Karpas-422 (cell line): ENCODE measurements at places on chromosomes 7 and 10.
A peak's percentile ranks its signal among the peaks of the same experiment; 100 is the strongest.

- DNase-seq: peak; percentile 42
- no peaks in the 10 kb centered on the region for H3K36me3 ChIP-seq
- peaks cover 38% of the 10 kb centered on the region for H3K4me1 ChIP-seq
- H3K27ac ChIP-seq: no peak overlapping the region
- no peak overlapping the region for H3K4me3 ChIP-seq
- H3K27me3 ChIP-seq: no peaks in the 10 kb centered on the region
These were observed 7.8 kb upstream of the SFTPA1 start for GRCh38 chr10:79602953-79603352.

- no peaks in the 10 kb centered on the region for H3K27me3 ChIP-seq
- no peak overlapping the region for H3K4me3 ChIP-seq
- no peak overlapping the region for H3K27ac ChIP-seq
- H3K4me1 ChIP-seq: no peaks in the 10 kb centered on the region
- no peaks in the 10 kb centered on the region for H3K36me3 ChIP-seq
These were observed 1039.5 kb upstream of the SORCS1 start for GRCh38 chr10:108203905-108204527.

DNA sequence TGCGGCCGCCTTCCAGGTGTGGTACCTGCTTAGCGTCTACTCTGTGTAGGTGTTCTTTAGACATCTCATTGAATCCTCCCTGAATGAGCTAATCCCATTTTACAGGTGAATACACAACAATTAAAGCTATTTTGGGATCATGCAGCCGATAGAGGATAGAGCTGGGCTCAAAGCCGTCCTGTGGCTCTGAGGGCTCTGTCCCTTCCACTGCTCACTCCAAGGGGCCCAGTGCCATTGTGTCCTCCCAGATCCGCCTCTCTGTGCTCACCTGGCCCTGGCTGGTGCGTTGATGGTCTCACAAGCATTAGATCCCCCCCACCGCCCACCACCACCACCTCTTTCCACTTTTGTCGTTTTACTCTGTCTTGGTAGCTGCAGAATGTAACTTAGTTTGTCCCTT is 13.1 kb downstream of the NPTX2 start:
- peaks cover 12% of the 10 kb centered on the region for H3K4me1 ChIP-seq
- peak; percentile 12 for DNase-seq
- H3K27ac ChIP-seq: no peak overlapping the region
- no peaks in the 10 kb centered on the region; the same call in 1 of the 2 replicates for H3K27me3 ChIP-seq
- H3K4me3 ChIP-seq: no peak overlapping the region

GRCh38 chr7:2086229-2086628 is 146.5 kb downstream of the MAD1L1 start:
- no peaks in the 10 kb centered on the region for H3K27me3 ChIP-seq
- DNase-seq: no peak
- H3K4me3 ChIP-seq: no peak overlapping the region
- H3K4me1 ChIP-seq: no peaks in the 10 kb centered on the region
- no peaks in the 10 kb centered on the region for H3K36me3 ChIP-seq

DNA sequence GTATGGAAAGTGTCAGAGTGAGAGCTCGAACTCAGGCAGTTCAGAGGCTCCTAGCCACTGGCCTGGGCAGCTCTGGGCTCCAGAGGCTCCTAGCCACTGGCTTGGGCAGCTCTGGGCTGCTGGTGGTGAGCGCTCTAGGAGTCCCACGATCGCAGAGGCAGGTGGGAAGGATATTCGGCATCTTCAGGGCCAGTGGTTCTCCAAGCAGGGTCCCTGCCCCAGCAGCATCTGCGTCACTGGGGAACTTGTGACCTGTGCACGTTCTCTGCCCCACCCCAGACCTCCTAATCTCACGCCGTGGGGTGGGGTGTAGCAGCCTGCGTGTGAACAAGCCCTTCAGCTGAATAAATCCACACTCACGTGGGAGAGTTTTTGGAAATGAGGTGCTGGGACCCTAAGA is 25.2 kb upstream of the BTBD16 start:
- no peak for DNase-seq
- no peaks in the 10 kb centered on the region for H3K36me3 ChIP-seq
- no peak overlapping the region for H3K4me3 ChIP-seq
- H3K27ac ChIP-seq: no peak overlapping the region

DNA sequence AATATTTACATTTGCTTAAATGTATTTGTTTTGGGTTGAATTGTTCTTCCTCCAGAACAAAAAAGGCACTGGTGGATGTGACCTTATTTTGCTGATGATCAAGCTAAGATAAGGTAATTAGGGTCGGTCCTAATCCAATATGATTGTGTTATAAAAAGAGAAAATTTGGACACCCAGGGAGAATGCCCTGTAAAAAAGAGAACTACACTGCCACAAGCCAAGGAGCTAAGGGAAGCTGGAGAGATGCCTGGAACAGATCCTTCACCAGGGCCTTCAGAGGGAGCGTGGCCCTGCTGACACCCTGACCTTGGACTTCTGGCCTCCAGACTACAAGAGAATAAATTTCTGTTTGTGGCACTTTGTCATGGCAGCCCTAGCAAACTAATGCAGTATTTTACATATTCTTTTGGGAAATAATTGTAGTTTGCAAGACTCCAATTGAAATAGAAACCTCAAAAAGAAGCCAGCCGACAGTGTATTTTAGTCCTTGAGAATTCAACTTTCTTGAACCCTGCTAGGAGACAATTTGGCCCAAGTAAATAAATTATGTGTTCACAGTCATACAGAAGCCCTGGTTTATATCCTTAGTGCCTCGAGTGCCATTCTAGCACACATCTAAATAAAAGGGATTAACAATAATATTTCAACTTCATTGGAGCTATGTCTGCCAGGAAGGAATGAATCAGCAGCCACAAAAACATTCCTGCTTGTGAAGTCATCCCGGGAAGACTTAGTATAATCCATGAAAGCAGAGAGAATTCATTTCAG is 164.6 kb downstream of the PKD1L1 start:
- H3K4me1 ChIP-seq: no peaks in the 10 kb centered on the region
- H3K27ac ChIP-seq: no peak overlapping the region
- no peak for DNase-seq
- H3K4me3 ChIP-seq: no peak overlapping the region

DNA sequence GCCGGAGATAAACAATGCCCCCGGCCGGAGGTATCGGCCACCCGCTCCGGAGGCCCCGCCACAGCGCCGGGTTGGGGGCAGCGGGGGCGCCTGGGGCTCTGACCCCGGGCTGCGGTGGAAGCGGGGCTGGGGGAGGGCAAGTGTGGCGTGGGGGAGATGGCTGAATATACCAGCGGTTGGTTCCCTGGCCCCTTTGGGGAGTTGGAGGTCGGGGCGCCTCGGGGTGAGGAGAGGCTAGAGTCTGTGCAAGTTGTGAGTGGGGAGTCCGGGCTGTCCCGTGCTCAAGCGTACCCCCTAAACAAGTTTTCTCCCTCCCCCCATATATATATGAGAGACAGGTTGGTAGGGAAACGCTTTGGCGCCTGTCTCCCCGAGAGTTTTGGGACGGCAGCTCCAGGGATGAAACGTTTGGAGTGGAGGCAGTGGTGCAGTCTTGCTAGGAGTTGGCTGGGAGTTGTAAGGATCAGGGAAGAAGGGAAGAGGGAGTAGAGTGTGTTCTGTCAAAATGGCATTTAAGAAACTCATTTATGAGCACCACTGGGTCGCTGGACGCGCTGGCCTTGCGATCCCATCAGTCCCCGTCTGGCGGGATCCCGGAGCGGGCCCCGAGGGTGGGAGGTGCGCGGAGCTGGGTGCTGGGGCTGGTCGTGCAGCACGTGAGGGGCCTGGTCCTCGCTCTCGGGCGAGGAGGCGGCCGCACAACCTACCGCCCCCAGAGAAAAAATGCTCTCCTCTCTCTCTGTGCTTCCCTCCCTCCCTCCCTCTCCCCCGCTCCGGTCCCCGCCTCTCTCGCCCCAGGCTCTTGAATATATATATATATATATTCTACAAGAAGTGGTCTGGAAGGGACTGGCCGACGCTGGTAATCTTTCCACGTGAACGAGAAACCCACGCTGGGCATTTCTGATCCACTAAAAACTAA is 1.1 kb downstream of the TET1 start:
- H3K4me3 ChIP-seq: no peak overlapping the region
- H3K27me3 ChIP-seq: no peaks in the 10 kb centered on the region
- no peak for DNase-seq
- H3K27ac ChIP-seq: no peak overlapping the region
- H3K36me3 ChIP-seq: no peaks in the 10 kb centered on the region

DNA sequence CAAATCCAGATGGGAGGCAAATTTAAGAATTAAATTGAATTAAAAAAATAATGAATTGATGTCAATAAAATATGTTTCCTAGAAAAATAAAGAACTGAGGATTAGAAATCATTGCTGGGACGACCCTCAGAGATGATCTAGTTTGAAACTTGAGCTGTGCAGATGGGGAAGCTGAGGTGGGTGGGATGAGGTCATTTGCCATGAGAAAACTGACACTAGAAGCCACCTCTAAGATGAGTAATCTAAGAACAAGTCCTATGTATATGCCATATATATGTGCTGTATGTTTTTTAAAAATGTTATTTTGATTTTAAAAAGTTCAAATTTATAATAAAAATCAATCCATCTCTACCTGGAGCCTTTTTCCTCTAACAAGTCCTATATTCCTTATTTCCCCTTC is 135.7 kb downstream of the RSU1 start:
- H3K36me3 ChIP-seq: no peaks in the 10 kb centered on the region
- H3K27ac ChIP-seq: no peak overlapping the region
- DNase-seq: no peak

GRCh38 chr10:123348691-123349572 is 194.7 kb downstream of the BUB3 start:
- no peak overlapping the region for H3K4me3 ChIP-seq
- no peaks in the 10 kb centered on the region for H3K27me3 ChIP-seq
- no peaks in the 10 kb centered on the region for H3K36me3 ChIP-seq
- H3K27ac ChIP-seq: no peak overlapping the region

- H3K4me1 ChIP-seq: no peaks in the 10 kb centered on the region
- no peaks in the 10 kb centered on the region for H3K27me3 ChIP-seq
- H3K4me3 ChIP-seq: no peak overlapping the region
- no peak for DNase-seq
- no peak overlapping the region for H3K27ac ChIP-seq
These were observed 33.1 kb downstream of the PPIF start for GRCh38 chr10:79380125-79380945.

DNA sequence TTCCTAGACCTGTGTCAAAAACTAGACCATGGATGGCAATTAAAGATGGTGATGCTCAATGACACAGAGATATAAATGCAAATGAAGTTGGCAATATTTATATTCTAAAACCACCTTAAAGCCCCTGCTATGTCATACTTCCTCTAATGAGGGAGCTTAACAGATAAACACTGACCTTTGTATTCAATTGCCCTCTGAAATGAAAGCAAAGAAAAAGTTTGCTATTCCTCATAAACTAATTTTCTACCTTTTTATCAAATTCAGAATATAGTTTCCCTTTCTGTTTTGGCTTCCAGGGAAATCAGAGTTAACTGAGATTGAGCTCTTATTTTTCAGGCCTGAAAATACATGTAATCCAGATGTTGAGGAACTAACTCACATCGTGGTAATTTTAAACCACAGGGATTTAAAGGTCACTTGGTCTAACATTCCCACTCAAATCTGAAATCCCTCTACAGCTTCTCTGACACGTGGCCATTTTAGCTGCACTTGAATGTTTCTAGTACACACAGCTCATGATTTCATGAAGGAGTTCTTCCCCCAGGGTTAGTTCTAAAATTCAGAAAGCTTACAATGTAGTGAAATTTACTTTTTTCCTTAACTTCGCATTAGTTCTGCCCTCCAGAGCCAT is 37.9 kb upstream of the ABCB5 start:
- peaks cover 6% of the 10 kb centered on the region for H3K4me1 ChIP-seq
- no peak for DNase-seq
- no peaks in the 10 kb centered on the region for H3K36me3 ChIP-seq

DNA sequence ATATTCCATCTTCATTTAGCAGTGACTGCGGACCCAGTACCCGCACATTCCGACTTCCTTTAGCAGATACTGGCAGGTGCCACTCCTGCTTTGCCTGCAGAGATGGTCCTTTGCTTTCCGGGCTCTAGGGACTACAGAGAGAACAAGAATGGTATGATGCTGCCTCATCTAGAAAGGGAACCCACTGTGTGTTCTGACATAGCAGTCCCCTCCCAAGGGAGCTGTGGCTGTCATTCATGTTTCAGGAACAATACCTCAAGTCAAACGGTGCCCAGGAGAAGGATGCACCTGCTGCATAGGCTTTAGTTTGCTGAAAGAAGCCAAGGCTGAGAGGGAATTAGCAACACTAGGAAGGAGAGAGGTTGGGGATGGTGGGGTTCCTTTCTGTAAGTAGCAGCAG is 15.9 kb upstream of the TMEM72 start:
- peak overlapping the region; percentile 86 for H3K27ac ChIP-seq
- no peaks in the 10 kb centered on the region for H3K36me3 ChIP-seq
- H3K4me1 ChIP-seq: peaks cover 72% of the 10 kb centered on the region
- peak overlapping the region; percentile 34 for H3K4me3 ChIP-seq
- no peaks in the 10 kb centered on the region for H3K27me3 ChIP-seq
